GOT3 (cell line): ENCODE measurements at places on chromosomes 7 and 10.

- DNase-seq = no peak
Measured at GRCh38 chr10:21702633-21703111, 168.6 kb downstream of the MLLT10 start.

GRCh38 chr10:98664329-98665042 is 217.8 kb upstream of the HPS1 start:
- DNase-seq = no peak

GRCh38 chr10:836782-837181 is 94.7 kb downstream of the LARP4B start:
- no peak for DNase-seq

DNA sequence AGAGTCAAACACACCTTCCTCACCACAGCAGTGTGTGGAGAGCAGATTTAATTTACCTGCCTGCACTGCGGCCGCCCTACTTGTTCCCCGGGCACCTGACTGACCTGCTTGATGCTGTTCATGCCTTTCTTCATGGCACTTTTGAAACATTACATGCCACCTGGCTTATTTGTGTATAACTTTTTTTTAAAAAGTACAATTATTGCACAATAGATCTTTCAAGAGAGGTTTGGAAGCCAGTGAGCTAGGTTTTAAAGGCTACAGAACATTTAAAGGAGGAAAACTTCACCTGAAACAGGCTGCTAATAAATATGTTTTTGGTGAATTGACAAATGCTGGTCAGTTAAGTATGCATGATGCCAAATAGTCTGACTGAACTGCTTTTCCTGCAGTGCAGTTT is 33.1 kb downstream of the SLC18A2 start:
- no peak for DNase-seq

DNA sequence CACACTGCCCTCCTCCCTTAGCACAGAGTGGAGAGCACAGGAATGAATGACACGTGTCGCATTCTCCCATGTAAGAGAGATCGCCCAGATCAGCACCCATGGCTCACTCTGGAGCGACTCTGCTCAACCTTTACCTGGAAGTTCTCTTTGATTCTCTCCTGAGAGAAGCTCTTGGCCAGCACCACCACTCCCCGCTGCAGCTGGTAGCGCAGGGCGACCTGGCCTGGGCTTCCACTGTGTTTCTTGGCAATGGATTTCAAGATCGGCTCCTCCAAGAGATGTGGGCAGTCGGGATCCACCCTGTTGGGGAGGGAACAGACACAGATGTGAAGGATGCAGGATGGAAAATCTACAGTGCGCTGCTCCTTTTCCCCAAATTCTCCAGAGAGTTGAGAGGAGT is 27.4 kb downstream of the AKR1C8 start:
- DNase-seq = no peak

DNA sequence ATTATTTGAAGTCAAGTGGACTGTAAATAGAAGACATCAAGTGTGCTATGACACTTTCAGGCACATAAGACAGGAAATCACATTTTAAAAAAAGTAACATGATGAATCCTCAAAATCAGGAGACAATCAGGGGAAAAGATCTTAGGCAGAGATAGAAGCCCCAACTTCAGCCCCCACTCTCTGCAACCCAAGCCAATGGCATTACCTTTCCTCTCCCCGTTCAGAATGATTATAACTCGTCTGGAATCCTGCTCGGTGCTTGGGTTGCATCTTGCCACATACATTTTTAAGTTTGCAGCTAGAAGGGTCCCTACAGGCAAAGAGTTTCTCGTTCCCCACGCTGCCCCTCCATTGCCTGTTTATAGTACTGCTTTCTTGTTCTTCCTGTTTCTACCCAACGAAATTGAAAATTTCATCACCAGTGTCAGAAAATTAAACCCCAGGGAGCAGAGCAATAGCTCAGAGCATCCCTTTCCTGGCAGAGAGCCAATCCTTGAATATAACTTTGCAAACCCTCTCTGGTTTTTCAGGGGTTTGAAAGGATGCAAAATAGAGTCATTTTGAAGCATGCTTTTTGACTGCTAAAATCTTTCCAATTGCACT is 260.5 kb upstream of the AOAH start:
- DNase-seq = no peak

- DNase-seq = no peak
Measured at GRCh38 chr7:29143751-29144150, 2.6 kb downstream of the CPVL start.

GRCh38 chr7:1645476-1645875 is 24.6 kb upstream of the ELFN1 start:
- no peak for DNase-seq

DNA sequence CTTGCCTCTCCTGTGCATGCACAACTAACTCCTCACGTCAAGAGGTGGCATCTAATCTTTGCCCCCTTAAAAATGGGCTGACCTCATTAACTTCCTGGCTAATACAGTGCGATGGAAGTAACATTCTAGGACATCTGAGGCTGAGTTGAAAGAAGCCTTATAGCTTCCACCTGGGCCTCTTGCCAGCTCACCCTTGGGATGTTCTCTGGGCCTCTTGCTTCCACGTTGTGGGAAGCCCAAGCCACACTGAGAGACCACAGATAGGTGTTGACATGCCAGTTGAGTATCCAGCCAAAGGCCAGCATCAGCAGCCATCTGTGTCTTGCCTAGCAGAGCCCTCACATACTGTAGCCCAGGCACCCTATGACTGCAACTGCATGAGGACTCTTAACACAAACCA is 60.8 kb upstream of the GDF10 start:
- DNase-seq = no peak

DNA sequence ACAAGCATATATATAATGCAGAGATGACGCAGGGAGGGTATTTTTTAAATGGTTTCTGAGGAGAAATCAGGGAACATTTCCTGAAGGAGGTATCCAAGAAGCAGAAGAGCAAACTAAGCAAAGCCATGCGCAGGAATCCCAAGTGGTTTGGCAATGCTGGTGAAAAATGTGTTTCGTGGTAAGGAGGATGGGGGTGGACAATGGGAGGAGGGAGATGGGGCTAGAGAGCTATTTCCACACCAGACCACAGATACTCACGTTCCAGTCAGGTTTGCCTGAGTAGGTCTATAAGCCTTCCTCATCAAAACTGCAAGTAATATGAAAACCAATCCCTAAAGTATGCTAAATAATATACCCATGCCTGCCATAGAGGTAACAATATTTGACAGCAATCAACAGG is 223.7 kb upstream of the MKLN1 start:
- no peak for DNase-seq
